CD4-positive, alpha-beta memory T cell (primary cell): ENCODE measurements at places on chromosomes 16 and 17. TPM values are rescaled to one million over a fixed set of nuclear protein-coding genes. Genes with fewer than 3 reads are reported as not detected.

DNA sequence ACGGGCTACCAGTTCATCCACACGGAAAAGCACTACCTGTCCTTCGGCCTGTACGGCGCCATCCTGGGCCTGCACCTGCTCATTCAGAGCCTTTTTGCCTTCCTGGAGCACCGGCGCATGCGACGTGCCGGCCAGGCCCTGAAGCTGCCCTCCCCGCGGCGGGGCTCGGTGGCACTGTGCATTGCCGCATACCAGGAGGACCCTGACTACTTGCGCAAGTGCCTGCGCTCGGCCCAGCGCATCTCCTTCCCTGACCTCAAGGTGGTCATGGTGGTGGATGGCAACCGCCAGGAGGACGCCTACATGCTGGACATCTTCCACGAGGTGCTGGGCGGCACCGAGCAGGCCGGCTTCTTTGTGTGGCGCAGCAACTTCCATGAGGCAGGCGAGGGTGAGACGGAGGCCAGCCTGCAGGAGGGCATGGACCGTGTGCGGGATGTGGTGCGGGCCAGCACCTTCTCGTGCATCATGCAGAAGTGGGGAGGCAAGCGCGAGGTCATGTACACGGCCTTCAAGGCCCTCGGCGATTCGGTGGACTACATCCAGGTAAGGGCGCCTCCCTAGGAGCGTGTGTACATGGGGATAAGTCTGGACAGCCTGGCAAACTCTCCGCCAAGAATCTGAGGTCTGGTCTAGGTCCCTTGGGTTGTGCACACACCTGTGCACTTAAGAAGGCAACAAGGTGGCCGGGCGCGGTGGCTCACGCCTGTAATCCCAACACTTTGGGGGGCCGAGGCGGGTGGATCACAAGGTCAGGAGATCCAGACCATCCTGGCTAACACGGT, 4.2 kb downstream of the HAS3 start:
- no peak overlapping the region for H3K27ac ChIP-seq
- H3K4me3 ChIP-seq: no peak overlapping the region
- DNase-seq: no peak
- peaks cover 8% of the 10 kb centered on the region for H3K36me3 ChIP-seq

- no peaks in the 10 kb centered on the region for H3K36me3 ChIP-seq
- H3K27me3 ChIP-seq: no peaks in the 10 kb centered on the region
- H3K4me1 ChIP-seq: peaks cover 49% of the 10 kb centered on the region
- H3K4me3 ChIP-seq: peak overlapping the region; percentile 90
- H3K27ac ChIP-seq: peak overlapping the region; percentile 91
Measured at GRCh38 chr17:63550817-63551639, 751 bp downstream of the DCAF7 start.

- H3K27ac ChIP-seq: no peak overlapping the region
- no peak for DNase-seq
- no peak overlapping the region for H3K4me3 ChIP-seq
- no peaks in the 10 kb centered on the region for H3K4me1 ChIP-seq
Measured at GRCh38 chr17:511001-511698, 158.5 kb upstream of the RPH3AL start.

DNA sequence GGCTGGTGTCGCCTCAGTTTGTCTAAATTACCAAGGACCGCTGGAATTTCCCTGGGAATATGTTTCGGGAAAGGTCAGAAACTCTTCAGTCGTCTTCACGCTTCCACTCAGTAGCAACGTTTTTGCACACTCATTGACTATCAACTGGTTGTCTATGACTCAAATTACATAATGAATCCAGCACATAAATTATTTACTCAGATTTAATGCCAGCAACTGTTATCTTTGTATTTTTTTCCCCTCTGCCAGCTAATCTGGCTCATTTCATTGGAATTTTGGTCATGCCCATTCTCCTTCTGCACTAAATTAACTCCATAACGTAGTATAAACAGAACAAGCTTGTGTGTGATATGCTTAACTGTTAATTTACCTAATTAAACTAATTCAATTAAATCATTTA, 372.7 kb upstream of the ZFHX3 start:
- no peak overlapping the region for H3K4me3 ChIP-seq
- no peak overlapping the region for H3K27ac ChIP-seq
- H3K4me1 ChIP-seq: no peaks in the 10 kb centered on the region
- no peaks in the 10 kb centered on the region for H3K27me3 ChIP-seq
- no peaks in the 10 kb centered on the region for H3K36me3 ChIP-seq

DNA sequence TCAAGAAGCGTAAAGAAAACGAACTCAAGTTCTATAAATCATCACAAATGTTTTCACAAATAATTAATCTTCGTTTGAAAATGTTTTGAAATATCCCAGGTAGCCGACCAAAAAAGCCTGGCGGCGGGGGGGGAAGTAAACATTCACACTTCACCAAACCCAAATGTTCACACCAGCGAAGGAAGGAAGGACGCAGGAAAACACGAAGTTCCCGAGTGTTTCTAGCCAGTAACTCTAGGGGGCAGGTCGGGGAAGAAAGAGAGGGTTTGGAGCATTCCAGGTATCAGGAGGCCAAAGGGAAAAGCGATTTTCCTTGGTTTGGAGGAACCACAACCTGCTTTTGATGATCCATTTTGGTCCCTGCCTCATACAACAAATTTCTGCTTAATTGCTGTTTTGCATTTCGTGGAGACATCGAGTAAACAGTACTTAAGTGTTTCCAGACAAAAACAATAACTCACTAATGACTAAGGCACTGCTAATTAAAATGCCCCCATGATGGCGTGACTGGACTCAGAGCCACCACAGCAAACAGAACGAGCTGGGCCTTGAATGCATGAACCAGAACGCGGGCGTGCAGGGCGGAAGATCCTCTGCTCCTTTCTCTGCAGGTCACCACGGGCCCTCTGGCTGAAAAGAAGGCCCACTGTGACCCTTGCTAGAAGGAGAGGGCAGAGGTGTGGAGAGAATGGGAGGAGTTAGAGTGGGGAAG, 16.6 kb downstream of the ZFHX3 start:
- no peaks in the 10 kb centered on the region for H3K4me1 ChIP-seq
- H3K36me3 ChIP-seq: no peaks in the 10 kb centered on the region
- no peak overlapping the region for H3K27ac ChIP-seq
- H3K4me3 ChIP-seq: no peak overlapping the region
- H3K27me3 ChIP-seq: no peaks in the 10 kb centered on the region
- DNase-seq: no peak

- no peak overlapping the region for H3K27ac ChIP-seq
- H3K36me3 ChIP-seq: peaks cover 11% of the 10 kb centered on the region
- H3K4me3 ChIP-seq: no peak overlapping the region
- H3K27me3 ChIP-seq: no peaks in the 10 kb centered on the region
Measured at GRCh38 chr17:17062356-17062755, 20.1 kb downstream of the MPRIP start.

DNA sequence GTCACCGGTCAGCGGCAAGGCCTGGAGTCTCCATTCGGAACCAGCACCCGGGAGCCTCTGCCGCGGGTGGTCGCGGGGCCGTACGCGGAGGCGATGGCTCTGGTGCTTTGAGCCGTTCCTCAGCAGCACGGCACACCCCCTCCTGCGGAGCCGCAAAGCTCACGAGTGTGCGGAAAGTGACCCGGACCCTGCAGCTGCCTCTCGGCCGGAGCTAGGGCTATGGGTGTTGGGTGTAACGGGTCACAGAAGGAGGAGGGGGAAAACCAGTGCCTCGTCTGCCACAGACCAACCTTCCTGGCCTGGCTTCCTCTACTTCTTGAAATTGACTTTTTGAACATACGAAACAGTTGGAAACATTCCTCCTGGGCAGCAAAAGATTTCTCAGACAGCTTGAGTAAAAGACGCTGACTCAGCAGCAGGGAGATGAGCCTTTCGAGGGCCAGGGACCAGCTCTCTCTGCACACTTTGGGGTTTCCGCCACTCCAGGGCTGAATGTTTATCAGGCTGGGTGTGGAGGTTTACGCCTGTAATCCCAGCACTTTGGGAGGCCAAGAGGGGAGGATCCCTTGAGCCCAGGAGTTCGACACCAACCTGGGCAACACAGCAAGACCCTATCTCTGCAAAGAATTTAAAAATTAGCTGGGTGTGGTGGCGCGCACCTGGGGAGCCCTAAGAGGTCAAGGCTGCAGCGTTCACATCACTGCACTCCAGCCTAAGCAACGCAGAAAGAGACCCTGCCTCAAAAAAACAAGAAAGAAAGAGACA, 26.4 kb upstream of the PITPNA start:
- no peak overlapping the region for H3K27ac ChIP-seq
- DNase-seq: no peak
- no peaks in the 10 kb centered on the region for H3K27me3 ChIP-seq
- no peaks in the 10 kb centered on the region for H3K36me3 ChIP-seq

GRCh38 chr16:58511933-58512815, 3.1 kb upstream of the SETD6 start:
- no peaks in the 10 kb centered on the region for H3K36me3 ChIP-seq
- H3K27me3 ChIP-seq: no peaks in the 10 kb centered on the region

GRCh38 chr16:54143934-54144571, 142.5 kb downstream of the IRX3 start:
- H3K4me3 ChIP-seq: no peak overlapping the region
- no peaks in the 10 kb centered on the region for H3K27me3 ChIP-seq
- H3K27ac ChIP-seq: no peak overlapping the region
- no peaks in the 10 kb centered on the region for H3K36me3 ChIP-seq
- DNase-seq: no peak
- H3K4me1 ChIP-seq: no peaks in the 10 kb centered on the region

GUCY2D gene
- not detected for total RNA-seq

TAC4 gene
- total RNA-seq: not detected

HNF1B gene
- total RNA-seq: not detected

TMEM100 gene
- not detected for total RNA-seq
